H4 (cell line): ENCODE measurements at places on chromosomes 5 and 9. TPM values are rescaled to one million over a fixed set of nuclear protein-coding genes. Genes with fewer than 3 reads are reported as not detected.

GGTA1 gene
- 0.35 TPM in 1 of 2 replicates, not detected in the other for total RNA-seq

GRCh38 chr9:79220251-79220650 is 351.5 kb upstream of the TLE4 start:
- no peak for DNase-seq

DNA sequence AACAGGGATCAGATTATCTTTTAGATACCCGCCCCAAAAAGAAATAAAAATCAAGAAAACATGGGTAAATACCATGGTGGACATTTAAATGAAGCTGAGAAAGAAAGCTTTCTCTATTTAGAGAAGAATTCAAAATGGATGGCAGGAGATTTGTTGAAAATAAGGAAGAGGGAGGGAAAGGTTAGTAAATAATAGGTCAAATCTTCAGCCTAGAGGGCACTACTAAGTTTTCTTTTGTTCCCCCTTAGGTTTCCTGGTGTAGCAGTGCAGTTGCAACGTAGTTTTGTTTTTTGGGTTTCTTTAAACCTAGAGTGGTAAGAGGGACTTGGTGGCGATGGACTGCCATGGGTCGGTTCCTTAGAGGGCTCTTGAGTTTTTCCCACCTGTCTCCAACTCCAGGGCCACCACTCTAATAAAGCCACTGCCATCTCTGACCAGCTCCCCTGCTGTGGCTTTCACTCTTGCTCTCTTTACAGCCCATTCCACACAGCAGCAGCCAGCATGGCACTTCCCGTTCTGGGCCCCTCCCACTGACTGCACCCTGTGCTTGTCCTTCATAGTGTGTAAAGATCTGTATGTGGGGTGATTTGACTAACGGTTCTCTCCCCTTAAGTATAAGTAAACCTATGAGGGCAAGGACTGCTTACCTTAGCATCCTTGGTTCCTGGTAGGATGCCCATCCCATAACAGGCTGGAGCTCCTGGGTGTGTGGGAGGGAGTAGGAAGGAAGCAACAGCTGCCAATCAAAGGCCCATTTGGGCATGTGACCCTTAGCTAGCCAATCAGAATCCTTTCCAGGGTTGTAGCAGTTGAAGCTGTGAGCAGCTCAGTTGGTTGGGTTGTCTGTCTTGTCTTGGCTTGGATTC is 118.3 kb downstream of the SLC1A3 start:
- DNase-seq = no peak

SLC34A1 gene
- not detected in 2 replicates for total RNA-seq

GRCh38 chr9:18982262-18982620 is 50.8 kb downstream of the SAXO1 start:
- DNase-seq = no peak

DNA sequence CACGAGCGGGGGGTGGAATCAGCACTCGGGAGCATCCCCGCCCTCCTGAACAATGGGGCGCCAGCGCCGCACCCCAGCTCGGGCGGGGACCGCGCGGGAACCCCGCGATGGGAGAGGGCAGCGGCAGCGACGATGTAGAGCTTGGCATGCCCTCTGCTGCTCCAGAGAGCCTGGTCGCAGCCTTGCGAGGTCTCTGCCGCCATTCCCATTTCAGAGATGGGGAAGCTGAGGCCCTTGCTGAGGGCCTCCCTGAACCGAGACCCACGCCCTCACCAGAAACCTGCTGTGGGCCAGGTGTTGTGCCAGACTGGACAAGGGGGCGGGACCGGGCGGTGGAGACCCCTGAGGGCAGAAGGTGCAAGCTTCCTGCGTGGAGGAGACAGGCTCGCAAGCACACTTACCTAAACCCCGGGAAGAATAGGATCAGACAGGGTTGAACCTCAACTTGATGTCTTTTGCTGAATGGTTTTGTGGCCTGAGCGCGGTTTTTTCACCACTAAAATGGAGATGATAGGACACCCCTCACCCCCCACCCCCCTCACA is 647 bp upstream of the MEGF9 start:
- no peak for DNase-seq

DNA sequence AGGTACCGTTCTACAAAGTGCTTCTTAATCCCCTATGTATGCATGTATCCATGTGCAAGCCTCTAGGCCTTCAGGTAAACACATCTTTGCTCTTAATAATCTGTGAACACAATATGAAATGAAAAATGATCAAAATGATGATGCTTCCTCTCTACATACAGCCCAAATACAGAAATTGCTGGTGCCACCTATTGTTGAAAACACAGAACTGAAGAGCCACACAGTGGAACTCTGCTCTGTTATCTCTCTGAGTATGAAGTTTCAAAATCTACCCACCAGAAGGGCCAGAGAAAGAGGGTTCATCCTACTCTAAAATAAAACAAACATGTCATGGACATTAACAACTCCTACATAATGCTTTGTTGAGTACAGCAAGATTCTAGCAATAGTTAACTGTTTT is 71.3 kb downstream of the GLIS3 start:
- no peak for DNase-seq

- no peak for DNase-seq
Measured at GRCh38 chr5:107472620-107473064, 198.1 kb downstream of the EFNA5 start.

CAMK4 gene
- 8.8 and 22.5 TPM in 2 replicates for total RNA-seq

AHRR gene
- 10.8 and 12.9 TPM in 2 replicates for total RNA-seq

DNA sequence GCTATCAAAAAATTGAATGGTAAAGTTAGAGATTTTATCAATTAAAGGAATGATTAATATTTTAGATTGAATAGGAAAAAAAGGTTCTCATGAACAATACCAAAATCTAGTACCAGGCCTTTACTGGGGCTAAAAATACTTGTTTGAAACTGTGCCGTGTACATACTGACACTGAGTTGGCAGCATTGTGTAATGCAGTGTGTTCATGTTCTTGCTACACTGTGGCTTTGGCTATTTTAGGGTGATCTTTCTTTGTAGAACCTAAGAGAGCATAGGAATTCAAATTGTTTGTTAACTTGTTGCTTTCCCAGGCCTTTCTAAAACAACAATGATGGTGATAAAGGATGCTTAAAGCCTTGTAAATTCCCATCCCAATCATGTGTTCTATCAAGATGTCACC is 80.9 kb downstream of the KIF4B start:
- DNase-seq = no peak

NKD2 gene
- total RNA-seq = 0.43 and 2.8 TPM in 2 replicates

- DNase-seq = peak; percentile 26
Measured at GRCh38 chr5:68848091-68848490, 245.7 kb upstream of the SLC30A5 start.

- DNase-seq = peak; percentile 64
Measured at GRCh38 chr9:124126648-124127646, 115.4 kb downstream of the LHX2 start.

DNA sequence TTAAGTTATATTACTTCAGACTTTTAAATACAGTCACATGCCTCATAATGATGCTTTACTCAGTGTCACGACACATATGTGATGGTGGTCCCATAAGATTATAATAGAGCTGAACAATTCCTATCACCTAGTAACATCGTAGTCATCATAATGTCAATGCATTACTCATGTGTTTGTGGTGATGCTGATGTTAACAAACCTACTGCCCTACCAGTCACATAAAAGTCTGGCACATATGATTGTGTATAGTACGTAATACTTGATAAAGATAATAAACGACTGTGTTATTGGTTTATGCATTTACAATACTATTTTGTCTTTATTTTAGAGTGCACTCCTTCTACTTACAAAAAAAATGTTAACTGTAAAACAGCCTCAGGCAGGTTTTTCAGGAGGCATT is 103.7 kb downstream of the PAM start:
- peak; percentile 31 for DNase-seq

LIFR gene
- total RNA-seq = 25.1 and 31.2 TPM in 2 replicates

GRCh38 chr5:180097926-180098325 is 26.4 kb upstream of the RNF130 start:
- DNase-seq = no peak

DNA sequence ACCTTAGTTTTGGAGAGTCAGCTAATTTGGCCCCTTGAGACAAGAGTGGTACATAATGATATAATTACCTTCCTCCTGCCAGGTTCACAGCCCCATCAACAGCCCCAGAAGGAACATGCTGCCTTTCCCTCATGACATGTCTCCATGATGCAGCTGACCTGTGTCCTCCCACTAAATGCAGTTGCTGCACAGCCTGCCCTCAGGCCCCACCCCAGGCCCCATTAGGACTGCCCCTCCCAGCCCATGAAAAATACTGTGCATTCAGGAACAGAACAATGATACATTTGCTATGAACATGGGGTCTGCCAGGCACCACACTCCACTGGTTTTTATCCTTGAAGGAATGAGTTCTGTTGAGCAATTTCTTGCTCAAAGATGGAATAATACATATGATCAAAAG is 176.4 kb downstream of the C5orf15 start:
- no peak for DNase-seq

DOK3 gene
- 0.08 and 1.1 TPM in 2 replicates for total RNA-seq

GRCh38 chr9:108150736-108151586 is 661.4 kb upstream of the KLF4 start:
- peak; percentile 10 for DNase-seq

PCDHA4 gene
- total RNA-seq = 0.02 and 0.04 TPM in 2 replicates

DNA sequence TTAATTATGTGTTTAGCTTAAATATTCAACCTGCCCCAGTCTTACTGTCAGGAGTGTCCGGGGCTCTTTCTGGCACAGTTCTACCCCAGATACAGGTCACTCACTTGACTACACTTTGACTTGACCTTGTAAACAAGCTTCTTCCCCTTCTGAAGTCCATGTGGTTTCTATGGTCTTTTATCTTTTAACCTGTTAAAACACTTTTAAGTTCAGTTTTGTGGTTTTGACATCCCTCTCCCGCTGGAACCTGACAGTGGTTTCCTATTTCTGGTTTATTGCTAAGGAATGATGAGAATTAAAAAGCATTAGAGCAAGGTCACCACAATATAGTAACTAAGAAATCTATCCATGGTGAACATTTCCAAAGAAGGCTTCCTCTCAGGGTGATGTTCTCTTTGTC is 300.1 kb downstream of the TMEM167A start:
- DNase-seq = no peak

DNA sequence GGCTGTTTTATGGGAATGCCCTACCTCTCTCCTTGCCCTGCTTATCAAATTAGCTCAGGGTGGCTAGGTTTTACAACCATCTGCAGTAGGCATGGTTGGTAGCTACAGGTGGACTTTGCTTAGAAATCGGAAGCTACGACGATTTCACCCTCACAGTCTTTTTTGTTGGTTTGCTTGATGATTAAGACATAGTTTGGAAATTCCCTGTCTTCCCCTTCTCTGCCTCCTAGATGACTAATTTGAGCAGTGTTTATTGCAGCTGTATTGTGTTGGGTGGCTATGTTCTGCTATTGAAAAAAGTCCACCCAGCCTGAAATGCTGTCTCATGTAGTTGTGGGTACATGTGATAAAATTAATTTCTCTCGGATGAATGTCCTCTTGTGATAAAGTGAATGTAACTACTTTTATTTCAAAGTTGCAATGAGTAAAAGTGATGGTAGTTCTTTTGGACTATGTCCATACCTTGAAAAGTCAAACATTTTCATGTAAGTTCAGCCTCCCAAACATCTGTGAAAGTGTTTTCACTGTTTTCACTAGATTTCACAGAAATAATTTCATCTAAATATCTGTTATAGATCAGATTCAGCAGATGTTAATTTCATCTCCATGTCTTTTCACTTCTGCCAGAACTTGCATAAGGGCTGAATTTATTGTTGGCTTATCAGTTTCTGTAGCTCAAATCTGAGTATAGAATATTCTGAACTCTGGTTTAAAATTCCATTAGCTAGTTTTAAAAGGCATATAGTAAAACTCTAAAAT is 37.3 kb upstream of the FYB1 start:
- DNase-seq = peak; percentile 59

ZDHHC11 gene
- total RNA-seq = 0.50 and 2.0 TPM in 2 replicates

GRCh38 chr9:137303151-137303892 is 1.3 kb upstream of the NRARP start:
- no peak for DNase-seq

RNF224 gene
- not detected in 2 replicates for total RNA-seq

- DNase-seq = no peak
Measured at GRCh38 chr9:108751369-108751768, 104.4 kb downstream of the ACTL7B start.

- DNase-seq = no peak
Measured at GRCh38 chr9:102975251-102975650, 19.9 kb upstream of the CYLC2 start.

GRCh38 chr5:157562111-157562581 is 13.4 kb downstream of the ADAM19 start:
- peak; percentile 53 for DNase-seq

DNA sequence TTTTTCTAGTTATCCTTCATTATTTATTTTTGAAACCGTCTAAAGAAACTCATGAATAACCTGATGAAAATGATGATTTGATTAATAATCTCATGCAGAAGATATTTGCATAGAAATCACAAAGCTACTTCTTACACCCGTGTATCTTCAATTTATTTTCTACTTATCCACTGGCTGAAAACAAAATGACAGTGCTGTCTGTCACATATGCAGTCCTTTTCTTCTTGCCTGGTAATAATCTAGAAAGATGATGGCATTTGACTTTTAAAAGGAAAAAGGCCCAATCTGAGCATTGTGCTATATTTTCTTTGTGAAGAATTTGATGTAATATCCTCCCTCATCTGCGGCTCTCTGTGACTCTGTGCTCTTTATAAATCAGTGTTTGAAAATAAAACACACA is 253.3 kb downstream of the PRR16 start:
- no peak for DNase-seq

- no peak for DNase-seq
Measured at GRCh38 chr5:78691084-78691960, 42.8 kb upstream of the LHFPL2 start.

GRCh38 chr5:84729326-84729725 is 344.6 kb upstream of the EDIL3 start:
- peak; percentile 31 for DNase-seq

DNA sequence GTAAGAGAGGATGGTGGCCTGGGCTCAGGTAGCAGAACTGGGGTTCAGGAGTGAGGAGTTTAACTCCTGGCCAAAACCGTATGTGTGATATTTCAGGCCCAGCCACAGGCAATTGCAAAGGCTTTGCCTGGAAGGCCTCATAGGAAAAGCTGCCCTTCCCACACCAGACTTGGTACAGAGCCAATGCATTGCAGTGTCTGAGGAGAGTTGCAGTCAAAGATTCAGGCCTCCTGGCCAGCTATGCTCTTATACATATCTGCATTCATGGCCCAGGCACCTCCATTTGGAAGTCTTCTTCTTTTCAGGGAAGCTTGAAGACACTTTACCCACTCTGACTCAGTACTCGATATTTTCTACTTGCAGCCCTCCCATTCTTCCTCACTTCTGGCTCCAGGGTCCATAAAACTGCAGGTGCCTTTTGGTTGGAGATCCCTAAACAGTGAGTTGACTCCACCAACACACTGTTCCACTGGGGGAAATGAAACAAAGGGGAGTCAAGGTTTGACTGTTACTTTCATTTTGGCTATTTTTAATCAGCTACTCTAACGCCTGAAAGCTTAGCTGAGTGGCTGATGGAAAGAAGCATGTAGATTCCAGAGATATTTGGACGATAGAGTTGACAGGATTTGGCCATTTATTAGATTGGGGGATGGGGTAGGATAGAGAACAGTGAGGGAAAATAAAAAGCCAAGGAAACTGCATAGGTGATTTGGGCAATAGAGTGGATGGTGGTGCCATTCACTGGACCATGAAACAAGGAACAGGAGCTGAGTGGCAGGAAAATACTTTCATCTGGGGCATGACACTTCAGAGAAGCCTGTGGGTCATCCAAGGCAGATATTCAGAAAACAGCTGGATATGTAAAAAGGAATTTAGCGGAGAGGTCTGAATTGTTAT is 30.6 kb upstream of the IL33 start:
- DNase-seq = no peak
